ENCODE measurements at places on chromosomes 7 and 10.
A peak's percentile ranks its signal among the peaks of the same experiment; 100 is the strongest.

GRCh38 chr10:69629519-69629896 is 539 bp upstream of the FAM241B start:
- DNase-seq: no peak

DNA sequence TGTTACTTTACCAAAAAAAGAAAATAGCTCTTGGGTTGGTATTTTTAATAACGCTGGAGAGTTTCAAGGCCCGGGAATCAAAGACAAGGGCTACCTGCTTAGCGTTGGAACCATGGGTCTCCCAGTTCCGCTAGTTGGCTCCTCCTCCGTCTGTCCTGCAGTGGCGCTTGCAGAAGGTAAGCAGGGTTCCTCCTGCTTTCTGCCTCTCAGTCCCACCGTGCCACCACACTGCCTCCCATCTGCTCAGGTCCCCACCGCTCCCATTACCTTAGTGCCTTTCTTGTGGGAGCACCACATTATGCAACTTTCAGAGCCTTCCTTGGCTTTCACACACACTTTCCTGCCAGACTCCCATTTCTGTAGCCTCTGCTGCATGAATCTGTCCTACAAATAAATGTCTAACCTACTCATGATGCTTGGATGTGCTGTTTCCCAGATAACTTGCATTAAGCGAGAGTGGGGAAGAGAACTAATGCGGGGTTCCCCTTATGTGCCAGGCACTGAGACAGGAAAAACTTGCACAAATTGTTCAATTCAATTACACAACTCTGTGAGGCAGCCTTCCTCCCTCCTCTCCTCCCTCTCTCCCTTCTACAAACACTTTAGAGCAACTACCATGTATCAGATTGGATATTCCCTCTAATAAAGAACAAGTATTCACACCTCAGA is 124.5 kb downstream of the AOAH start:
- DNase-seq: no peak

DNA sequence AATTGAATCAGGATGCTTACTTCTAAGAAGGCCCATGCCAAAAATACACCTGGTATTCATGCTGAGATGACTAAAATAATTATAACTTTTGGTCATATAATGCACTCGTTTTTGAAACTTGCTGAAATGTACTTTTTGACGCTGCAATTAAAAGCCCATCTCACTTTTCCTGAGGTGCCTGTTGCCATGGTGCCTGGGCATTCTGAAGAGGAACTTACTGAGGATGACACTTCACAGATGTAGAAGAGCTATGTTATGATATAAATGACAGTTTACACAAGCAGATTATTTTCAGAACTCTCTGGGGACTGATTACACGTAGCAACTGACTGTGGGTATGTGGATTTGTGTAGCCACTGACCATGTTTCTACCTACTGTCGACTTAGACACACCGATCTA is 182.4 kb downstream of the TPK1 start:
- DNase-seq: no peak

DNA sequence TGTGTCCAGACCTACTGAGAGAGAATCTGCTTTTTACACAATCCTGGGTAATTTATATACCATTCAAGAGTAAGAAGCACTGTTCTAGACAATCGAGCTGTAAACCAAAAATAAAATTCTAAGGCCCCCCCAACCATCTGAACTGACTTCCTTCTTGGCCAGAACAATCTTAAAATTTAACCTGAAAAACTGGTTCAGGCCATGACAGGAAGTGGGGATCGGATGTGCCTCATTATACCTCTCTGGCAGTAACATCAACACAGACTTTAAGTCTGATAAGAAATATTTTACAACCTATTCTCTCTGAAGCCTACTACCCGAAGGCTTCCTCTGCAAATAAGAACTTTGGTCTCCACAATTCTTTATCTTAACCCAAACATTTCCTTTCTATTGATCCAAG is 75.2 kb upstream of the KIF5B start:
- DNase-seq: no peak

DNA sequence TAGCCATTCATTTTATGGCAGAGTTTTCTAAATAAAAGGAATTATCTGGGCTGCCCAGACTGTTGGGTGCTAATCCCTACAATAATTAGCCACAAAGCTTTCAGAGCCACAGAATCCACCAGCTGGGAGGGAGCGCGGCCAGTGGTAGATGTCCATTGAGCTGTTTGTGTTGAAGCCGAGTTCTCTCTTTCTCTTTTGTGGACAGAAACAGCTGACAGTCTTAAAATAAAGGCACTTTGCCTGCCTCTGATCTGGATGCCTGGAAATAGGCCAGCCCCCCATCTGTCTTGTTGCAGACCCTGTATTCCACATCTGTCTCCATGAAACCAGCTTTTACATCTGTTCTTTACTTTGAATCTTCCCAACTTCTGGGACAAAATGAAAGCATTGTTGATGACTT is 66.1 kb downstream of the MTPN start:
- no peak for DNase-seq

GRCh38 chr10:51606825-51607462 is 92.5 kb downstream of the CSTF2T start:
- no peak for DNase-seq

- DNase-seq: no peak
These were observed 114.7 kb upstream of the EGFR start for GRCh38 chr7:54904130-54904529.

- no peak for DNase-seq
These were observed 72.4 kb upstream of the LRRC4 start for GRCh38 chr7:128103498-128104107.

- DNase-seq: no peak
These were observed 16.8 kb upstream of the DPYSL4 start for GRCh38 chr10:132169766-132170560.

GRCh38 chr7:135938563-135938962 is 38.6 kb downstream of the MTPN start:
- no peak for DNase-seq

GRCh38 chr7:89695241-89695640 is 459.0 kb upstream of the STEAP1 start:
- no peak for DNase-seq

DNA sequence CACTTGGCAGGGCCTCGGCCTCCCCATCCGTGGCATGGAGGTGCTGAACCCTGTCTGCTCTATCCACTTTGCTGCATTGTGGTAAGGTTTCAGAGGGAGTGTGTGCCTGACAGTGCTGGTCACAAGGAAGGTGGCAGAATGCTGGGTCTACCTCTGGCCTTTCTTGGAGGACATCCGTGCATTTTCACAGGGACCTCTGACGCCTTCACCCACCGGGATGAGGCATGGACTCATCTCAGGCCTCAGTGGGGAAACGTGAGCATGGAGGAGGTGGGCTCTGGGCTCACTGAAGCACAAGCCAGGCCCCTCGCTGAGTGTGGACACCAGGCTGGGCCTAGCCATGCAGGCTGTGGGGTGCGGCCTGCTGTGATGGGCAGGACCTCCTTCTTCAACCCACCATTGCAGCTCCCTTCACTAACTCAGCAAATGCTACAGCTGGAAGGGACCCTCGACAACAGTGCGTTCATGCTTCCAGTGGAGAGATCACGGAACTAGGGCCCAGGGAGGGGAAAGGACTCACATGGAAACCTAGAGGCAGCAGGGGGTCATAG is 8.6 kb downstream of the TBATA start:
- DNase-seq: no peak

DNA sequence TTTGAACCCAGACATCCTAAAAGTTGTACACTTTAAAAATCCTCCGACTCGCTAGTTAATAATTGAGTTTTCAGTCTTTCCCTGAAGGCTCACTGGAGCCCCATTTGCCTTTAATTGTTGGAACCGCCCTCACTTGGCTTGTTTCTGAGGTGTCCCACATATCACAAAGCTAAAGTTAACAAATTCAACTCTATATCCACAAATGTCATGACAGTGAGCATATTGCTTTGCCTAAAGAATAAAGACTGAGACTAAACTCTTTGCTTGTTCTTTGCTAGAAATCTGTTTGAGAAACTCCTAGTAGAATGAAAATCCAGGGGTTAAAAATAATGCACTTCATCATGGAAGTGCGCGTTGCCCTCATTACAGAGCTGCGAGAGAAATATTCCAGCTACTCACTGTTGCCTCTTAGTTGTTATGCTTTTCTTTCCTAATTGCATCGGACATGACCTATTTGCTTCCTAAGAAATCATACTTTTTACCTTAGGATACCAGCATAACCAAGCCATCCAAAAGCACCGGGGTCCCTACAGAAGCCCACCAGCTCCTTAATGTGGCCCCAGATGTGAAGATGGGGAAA is 752 bp downstream of the THSD7A start:
- DNase-seq: no peak

DNA sequence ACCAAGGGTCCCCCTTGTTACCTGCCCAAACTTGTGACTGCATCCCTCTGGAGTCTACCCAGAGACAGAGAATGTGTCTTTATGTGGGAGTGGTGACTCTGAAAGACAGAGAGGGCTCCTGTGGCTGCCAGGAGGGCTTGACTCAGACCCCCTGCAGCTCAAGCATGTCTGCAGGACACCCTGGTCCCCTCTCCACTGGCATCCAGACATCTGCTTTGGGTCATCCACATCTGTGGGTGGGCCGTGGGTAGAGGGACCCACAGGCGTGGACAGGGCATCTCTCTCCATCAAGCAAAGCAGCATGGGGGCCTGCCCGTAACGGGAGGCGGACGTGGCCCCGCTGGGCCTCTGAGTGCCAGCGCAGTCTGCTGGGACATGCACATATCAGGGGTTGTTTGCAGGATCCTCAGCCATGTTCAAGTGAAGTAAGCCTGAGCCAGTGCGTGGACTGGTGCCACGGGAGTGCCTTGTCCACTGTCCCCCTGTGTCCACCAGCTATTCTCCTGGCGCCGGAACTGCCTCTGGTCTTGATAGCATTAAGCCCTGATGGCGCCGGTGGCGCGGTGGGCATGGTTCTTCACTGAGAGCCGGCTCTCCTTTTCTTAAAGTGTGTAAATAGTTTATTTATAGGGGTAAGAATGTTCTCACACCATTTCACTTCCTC is 19.4 kb upstream of the SH2D4B start:
- DNase-seq: no peak

DNA sequence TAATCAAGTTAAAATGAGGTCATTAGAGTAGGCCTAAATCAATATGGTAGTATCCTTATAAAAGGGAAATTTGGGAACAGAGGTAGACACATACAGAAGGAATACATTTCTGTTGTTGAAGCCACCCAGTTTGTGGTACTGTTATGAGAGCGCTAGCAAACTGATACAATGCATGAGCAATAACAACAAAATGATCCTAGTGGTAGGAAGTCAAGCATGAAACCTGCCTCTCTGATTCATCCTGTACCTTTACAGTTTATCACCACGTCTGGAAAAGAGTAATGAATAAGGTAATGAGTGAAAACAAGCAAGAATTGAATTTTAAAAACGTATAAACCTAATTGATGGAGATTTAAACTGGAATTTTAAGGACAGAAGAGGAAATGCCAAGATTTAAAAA is 217.2 kb downstream of the PCLO start:
- no peak for DNase-seq

GRCh38 chr10:21919906-21920305 is 83.6 kb downstream of the DNAJC1 start:
- DNase-seq: no peak

DNA sequence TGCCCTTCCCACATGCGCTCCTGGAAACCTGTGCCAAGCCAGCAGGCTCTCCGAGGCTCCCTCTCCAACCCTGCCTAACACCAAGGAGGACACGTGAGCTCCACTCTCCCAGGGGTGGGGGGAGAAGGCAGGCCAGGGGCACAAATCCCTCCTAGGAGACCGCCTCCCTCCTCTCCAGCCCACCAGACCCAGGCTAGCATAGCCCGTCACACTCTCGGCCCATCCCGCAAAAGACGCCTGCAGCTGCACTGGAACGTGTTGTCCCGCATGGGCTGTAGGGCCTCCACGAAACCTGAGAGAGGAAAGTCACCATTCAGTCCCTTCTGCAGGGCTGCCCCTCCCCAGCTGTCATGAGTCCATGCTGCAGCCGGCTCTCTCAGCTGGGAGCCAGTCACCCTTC is 126.3 kb downstream of the MAD1L1 start:
- no peak for DNase-seq

- no peak for DNase-seq
These were observed 33.8 kb downstream of the TPST1 start for GRCh38 chr7:66238773-66239466.

DNA sequence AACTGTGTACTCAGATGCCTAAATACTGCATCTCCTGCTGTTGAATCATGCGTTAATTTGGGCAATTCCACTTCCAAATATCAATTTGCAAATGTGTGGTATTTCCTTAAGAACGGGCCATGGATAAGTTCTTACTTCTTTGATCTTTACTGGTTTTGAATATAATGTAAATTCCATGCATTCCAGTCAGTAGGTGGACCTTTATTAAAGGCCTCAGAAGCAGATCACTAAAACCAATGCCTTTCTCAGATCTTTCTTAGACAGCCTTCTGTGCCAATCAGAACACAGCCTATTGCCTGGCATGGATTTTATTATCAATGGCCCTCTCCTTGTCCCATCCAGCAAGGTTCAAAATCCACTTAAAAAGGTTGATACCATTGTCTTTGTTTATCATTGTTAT is 21.5 kb upstream of the POM121L12 start:
- no peak for DNase-seq

GRCh38 chr7:121557034-121557892 is 161.2 kb upstream of the FAM3C start:
- DNase-seq: no peak

DNA sequence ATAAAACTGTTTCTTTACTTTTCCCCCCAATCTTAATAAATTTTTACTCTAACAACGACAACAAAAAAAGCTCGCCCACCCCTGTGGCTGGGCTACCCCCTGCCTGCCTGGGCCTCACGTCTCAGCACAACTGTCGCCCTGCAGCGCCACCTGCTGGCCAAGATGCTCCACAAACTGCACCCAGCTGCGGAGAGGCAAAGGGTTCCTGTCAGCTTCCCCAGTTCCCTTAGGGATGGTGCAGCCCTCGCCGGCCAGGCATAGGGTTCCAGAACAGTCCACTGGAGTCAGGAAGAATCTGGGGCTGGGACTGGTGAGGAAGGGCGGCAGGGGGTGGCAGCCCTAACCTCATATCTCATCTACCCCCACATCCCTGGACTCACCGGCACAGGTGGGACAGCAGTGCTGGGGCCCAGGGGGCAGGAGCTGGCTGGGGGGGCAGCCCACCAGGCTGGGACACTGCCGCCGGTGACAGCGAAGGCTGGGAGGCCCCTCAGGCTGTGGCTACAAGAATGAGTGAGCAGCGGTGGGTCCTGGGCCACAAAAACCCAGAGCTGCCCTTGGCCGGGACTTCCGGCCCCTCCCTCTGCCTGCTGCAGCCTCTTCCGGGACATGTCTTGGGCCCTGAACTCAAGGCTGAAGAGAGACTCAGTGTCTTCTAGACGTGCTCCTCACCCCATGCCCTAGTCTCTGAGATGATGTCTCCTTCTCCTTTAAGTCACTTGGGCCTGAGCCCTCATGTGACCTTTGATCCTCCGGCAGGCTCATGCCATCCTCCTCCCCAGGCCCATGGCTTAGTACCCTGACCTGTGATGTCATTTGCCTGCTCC is 21.2 kb downstream of the ATP6V1F start:
- peak; percentile 91 for DNase-seq

DNA sequence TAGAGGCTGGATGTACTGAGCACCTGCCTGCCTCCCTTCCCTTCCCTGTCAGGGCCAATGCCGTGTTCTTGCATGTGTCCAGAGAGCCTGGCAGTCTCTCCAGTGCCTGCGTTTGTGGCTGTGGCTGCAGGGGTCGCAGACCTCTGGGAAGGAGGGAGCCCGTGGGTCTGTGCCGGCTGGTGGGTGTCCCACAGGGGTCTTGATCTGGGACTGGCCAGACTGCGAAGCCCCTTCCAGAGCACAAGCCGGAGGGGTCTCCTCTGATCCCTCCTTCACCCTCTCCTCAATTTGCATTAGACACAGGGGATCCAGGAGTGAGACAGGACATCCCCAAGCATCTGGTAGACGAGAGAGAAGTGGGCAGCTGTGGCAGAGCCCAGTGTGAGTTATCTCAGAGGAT is 199.2 kb downstream of the ADARB2 start:
- DNase-seq: no peak

- DNase-seq: peak; percentile 23
These were observed 1.8 kb downstream of the FRAT2 start for GRCh38 chr10:97332591-97333350.

Measured in nephron progenitor cell (in vitro differentiated cells).